ENCODE measurements at places on chromosomes 3 and 15.
A peak's percentile ranks its signal among the peaks of the same experiment; 100 is the strongest.

DNA sequence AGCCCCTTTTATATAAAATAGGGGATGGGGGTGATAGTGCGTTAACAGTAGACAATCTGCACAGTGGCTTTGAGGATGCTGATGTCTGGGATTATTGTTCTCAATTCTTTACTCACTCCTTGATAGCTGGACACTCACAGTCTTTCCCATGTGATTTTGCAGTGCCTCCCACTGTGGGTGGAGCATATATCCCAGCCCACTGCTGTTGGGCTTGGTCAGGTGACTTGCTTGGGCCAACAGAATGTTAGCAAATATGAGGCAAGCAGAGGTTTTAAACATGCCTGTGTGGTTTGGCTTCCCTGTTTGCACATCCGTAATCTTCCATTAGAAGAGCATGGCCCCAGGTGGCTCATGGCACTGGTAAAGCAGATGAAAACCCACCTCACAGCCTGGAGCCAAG, 46.5 kb downstream of the CPA3 start:
- DNase-seq, result no peak

GRCh38 chr3:106438887-106439286, 570.1 kb upstream of the CBLB start:
- no peak for DNase-seq

- DNase-seq, result no peak
These were observed 128.7 kb downstream of the PDCD6IP start for GRCh38 chr3:33926998-33927605.

- DNase-seq, result peak; percentile 47
These were observed 63.3 kb upstream of the CORO2B start for GRCh38 chr15:68515371-68516095.

GRCh38 chr3:49388289-49388820, 23.4 kb downstream of the RHOA start:
- no peak for DNase-seq

DNA sequence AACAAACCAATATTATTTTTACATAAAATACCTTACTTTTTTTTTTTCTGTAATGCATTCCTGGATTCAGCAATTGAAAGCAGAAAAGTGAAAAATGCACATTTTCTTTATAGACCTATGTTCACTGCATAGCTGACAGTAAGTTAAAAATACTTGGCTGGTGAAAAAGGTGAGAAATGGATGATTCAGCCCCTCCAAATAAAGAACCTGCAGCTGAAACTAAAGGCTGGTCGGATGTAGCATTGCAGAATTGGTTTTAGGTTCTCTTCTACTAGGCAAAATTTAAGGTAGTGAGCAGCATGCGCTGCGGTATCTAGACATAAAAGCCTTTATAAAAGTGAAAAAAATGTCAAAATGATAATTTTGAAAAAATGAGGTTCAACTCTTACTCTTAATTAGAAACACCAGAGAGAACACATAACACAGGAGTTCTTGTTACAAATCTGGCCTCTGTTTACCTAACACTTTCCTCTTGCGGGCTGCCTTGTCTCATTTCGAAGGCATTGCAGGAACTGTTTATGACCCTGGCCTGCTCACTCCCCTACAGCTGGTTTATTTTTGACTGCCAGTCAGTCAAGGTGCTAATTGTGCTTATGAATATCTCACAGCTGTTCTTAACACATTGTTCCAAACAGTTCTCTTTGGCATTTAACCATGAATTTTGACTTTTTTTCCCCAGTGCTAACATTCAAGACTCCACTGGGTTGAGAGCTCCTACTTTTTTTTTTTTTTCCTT, 455.4 kb upstream of the TBL1XR1 start:
- no peak for DNase-seq

DNA sequence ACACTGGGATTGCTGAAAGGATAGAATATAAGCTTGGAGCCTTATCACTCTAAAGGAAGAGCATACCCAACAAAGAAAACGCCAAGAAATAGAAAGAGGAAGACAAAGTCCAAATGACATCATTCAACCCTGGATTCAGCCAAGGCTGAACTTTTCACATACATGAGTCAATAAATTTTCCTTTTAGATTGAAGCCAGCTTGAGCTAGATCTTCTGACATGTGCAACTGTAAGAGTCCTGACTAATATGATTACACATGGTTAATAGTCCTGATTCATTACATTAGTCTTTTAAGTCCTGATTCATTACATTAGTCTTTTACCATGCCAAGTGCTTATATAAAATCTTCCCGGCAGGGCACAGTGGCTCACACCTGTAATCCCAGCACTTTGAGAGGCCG, 13.6 kb upstream of the DENND6A start:
- peak; percentile 56 for DNase-seq

GRCh38 chr3:150545419-150546225, 674 bp downstream of the SERP1 start:
- DNase-seq, result peak; percentile 15

DNA sequence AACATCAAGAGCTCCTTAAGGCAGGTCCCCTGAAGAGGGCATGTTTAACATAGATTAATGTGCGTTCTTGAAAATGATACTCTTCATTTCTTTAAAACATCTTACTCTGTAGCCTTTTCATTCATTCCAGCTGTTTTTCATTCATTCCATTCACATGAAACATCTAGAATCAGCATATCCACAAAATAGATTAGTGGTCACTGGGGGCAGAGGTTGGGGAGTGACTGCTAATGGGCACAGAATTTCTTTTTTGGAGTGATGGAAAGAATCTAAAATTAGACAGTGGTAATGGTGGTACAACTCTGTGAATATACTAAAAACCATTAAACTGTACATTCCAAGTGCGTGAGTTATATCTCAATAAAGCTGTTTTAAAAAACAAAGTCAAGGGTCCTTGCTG, 15.4 kb upstream of the CXCR6 start:
- peak; percentile 87 for DNase-seq

DNA sequence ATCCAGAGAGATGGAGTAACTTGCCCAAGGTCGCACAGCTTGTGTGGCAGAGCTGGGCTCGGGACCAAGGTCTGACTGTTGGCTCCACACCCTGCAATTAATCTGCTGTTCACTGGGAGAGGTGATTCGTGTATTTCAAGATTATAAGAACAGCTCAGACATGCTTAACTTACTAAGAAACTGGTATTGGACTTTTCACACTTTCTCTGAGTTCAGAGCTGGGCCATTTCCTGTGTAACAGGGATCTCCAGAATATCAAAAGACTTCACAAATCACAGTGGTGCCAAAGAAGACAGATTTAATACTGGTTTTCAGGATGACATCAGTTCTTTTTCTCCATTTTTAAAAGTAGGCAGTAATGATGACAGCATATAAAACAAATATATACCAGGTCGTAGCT, 156.8 kb upstream of the UBE2E1 start:
- no peak for DNase-seq

DNA sequence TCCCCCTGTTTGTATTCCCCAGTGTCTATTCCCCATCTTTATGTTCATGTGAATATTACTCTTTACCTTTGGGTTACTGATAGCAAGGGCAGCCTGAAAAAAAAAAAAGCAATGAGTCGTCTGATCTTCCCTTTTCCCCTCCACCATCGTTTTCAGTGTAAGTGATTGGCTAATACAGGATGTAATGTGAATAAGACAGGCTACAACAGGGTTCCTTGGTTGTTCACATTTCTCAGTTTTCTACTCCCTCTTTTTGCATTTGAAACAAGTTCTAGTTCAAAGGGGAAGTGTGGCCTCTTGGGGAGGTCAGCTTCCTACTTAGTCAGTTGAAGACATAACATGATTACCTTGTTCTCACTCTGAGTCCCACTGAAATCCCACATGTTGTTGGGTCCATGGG, 278.0 kb upstream of the TRIM42 start:
- no peak for DNase-seq

DNA sequence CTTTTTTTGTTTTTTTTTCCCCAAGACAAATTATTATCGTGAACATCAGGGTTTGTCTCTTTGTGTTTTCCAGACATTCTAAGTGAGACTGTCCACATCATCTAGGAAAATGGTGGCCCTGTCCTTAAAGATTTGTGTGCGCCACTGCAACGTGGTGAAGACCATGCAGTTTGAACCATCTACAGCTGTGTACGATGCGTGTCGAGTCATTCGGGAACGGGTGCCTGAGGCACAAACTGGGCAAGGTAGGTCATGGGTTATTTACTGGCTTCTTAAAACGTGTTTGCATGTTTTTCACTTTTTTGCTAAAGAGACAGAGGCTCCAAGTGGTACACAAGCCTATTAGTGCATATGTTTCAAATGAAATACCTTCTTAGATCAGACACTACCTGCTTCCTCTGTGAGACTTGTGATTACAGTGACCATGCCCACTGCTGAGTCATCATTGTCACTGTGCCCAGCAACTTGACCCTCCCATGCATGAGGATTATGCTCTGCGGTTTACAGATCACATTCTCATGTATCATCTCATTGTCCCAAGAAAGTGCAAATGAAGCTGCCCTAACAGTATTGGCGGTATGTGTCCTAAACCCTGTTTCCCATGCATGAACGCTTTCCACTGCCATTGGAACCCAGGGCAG, 395.2 kb upstream of the TPM1 start:
- DNase-seq, result peak; percentile 93

GRCh38 chr3:147813256-147813655, 404.1 kb downstream of the ZIC1 start:
- peak; percentile 25 for DNase-seq

All from LHCN-M2 (cell line).